ENCODE measurements at places on chromosomes 7 and 10.

DNA sequence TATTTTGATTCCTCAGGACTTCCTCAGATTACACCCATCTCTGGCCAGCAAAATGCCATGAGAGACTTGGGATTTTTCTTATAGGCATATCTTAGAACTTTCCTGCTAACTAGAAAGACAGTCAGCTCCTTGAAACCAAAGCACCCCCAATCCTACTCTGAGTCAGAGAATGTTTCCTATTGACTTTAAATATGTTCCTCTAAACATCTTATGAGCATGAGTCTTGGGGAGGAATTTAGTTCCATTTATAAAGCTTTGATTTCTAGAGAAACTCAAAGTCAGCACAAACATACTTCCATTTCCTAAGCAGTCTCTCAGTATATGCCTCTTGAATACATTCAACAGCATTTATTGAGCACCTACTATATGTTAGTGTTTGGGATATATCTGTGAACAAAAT, 128.5 kb downstream of the INHBA start:
- DNase-seq: no peak

- DNase-seq: no peak
These were observed 434.3 kb upstream of the AKR1E2 start for GRCh38 chr10:4391683-4392082.

- DNase-seq: no peak
These were observed 23.4 kb upstream of the GSAP start for GRCh38 chr7:77439572-77439971.

DNA sequence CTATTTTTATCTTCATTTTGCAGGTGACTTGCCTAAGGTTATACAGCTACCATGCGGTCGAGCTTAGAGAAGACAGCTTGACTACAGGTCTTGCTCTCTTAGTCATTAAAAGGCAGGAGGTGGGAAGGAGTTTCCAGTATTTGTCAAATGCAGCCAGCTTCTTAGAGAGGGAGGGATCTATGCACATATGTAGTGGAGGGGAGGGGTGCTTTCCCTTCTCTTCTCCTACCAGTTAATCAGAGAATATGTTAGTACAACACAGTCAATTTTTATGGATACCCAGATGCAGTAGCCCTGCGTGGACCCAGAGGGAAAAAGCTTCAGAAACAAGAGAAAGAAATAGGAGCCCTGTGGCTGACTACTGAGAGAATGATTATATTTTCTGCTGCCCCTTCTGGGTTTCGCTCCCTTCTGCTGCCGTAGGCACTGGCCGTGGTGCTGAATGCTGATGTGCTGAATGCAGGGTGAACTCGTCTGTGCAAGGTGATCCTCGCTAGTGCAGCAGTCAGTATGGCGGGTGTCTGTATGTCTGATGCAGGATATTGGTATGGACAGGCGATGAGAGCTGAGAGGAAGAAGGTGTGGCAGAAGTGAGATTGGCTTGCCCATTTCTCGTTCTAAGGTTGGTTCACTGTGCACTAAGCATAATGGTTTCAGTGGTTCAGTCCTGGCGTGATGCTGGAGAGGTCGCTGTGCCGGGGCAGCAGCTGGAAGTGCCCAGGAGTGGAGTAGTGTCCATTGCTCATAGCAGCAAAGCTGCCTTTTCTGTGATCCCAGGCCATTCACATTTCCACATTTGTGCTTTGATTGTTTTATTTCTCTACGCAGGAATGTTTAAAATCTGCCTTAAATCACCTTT, 189.2 kb upstream of the PODXL start:
- no peak for DNase-seq

DNA sequence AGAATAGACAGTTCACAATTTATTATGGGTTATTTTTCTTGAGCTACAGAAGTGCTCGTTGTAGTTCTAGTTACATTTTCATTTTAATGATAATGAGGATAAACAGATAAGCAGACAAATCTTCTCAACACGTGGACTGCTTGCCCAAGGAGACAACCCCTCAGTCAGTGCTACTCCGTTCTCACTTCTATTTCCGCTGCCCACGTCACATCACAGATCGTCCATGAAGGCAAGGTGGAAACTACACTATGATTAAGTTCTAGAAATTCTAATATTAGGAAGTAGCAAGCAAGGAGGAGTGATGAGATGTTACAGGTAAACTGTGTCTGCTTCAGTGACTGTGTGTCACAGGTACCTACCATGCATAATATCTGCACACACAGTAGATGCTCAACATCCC, 210.5 kb downstream of the CHCHD3 start:
- no peak for DNase-seq

DNA sequence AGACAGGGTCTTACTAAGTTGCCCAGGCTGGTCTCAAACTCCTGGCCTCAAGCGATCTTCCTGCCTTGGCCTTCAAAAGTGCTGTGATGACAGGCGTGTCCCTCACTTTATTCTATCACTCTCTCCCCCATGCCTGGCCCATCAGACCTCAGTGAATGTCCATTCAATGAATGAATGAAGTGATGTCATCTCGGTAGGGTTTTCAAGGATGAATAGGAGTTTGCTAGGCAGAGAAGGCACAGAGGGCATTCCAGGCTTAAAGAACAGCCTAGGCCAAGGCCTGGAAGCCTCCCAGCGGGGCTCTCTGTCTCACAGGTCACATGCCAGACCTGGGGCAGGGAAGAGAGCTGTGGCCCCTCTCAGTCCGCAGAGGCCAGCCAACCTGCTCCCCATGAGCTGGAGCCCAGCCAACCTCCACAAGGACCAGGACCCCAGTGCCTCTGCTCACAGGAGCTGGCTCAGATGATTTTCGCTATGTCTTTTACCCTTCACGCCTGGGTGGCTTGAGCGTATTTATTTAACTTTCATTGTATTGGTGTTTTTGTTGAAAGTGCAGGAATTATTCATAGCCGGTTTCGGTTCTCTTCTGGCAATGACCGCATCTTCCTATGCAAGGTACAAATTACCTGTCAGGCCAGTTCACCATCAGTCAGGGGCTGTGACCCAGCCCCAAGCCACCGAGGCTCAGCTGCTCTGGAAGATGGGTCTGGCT, 11.8 kb upstream of the TNRC18 start:
- DNase-seq: no peak

DNA sequence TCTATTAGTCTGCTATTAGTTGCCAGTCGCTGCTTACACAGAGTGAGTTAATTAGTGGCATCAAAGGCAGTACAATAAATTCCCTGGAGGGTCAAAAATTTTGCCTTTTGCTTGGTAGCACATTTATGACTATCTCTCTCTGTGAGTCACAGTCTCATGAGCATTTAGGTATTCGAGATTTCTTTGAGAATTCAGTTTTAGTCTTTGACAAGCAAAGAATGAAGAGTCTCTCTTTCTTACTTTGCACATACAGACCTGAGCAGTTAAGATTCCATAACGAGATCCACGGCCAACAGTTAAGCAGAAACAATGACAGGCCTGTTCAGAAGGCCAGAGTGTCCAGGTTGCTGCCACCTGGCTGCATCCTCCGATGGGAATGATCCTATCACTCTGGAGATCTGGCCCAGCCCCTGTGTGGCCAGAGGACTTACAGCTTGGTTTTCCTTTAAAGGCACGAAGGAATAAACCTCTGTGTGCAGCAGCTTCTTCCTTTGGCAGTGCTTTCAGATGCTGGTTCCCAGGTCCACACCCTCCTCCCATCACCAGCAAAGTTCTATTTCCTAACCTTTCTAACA, 80.6 kb downstream of the GLI3 start:
- DNase-seq: no peak

DNA sequence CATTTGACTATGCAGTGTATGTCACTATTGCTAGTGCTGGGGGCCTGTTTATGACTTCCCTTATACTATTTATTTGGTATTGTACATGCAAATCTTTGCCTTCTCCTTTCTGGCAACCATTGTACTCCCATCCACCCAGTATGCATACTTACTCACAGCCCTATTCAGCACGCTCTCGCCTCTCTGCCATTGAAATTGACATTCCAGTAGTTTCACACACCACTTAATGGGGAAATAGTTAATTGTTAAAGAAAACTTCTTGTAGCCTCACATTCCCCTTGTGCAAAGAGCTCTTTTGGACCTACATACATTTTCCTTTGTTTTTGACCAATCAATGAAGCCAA, 9.9 kb downstream of the CLDN12 start:
- no peak for DNase-seq

DNA sequence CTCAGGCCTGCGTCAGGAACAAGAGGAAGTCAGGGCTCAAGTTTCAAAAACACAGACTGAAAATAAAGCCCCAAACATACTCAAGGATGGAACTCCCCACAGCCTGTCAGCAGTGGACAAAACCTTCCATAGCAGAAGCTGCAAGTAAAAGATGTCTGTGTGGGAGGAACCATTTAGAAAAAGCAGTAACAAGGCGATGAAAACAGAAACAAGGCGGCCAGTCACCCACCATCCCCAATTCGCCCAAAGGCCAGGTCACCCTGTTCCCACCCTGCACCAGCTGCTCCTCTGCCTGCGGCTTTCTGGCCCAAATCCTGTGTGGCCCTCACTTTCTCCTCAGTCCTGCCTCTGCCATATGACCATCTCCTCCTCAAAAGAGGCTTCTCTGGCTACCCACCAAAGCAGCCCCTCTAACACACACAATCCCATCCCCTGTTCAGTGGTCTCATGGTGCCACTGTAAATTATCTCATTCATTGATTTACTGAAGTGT, 27.8 kb downstream of the KCNMA1 start:
- no peak for DNase-seq

DNA sequence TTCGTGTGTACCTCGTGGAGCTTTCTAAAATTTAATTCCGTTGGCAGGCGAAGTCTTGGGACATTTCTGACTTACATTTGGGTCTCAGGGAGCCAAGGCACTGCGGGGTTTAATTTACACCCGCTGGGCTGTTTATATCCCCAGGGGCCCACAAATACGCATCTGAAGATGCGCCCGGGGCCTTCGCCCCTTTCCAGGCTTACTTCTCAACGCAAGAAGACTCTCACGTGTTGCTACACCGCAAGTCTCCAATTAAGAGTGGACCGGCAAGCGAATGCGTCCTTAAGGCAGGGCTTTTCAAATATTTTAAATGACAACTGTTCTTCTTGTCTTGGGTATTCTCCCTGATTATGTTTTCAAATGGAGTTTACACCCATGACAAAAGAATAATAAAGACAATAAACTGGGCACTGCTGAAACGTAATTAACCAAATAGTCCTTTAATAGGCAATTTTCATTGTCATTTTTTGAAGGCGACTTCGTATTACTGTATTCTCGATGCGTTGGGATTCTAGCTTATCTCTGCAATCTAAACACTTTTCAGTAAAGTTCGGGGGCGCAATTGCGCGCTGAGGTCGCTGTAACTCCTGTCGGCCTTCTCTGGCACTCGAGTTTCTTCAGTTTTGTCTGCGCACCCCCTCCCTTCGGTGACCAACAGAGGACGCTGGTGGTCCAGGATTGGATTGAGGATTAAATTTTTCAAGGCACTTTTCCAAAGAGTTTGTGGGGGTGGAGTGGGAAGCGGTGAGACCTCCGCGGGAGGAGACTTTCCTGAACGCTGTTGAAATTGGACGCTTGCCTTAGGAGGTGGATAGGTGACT, 837 bp upstream of the IGFBP3 start:
- no peak for DNase-seq

GRCh38 chr7:39753823-39754325, 130.5 kb downstream of the RALA start:
- DNase-seq: no peak

- DNase-seq: no peak
These were observed 540.7 kb downstream of the MAGI2 start for GRCh38 chr7:78912781-78913180.

GRCh38 chr10:110764378-110764777, 107.3 kb upstream of the PDCD4 start:
- no peak for DNase-seq

DNA sequence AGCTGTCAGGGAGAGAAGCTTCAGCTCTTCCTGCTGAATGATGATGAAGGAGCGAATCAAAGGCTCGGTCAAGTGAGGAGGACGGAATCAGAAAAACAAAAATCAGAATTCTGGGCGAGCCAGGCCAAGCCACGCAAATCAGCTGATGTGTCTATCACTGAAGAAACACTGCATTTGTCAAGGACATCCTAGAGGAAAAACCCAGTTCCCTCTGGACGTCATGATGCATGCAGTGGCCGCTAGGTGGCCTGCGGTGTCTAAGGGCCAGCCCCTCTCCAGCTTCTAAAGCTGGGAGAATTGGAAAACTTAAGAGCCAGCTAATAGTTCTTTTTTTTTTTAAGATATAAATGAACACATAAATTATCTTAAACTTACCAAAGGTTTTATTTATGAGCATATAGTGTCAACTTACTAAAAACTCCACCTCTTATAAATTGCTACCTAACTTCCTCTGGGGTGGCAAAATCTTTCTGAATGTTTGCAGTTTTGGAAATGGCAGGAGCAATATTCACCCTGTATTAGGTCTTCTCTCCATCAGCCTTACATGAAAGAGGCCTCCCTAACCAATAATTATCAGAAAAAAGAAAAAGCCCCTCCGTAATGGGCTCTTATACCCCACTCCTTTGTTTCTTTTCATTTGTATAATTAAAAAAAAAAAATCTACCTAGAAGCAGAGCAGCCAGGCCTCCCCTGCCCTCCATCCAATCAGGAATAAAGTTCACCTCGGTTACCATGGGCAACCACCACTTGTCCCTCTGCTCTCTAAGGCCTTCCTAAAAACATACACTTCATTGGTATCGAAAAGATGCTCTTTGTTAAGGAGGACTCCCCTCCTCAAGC, 186.8 kb downstream of the USP6NL start:
- no peak for DNase-seq

DNA sequence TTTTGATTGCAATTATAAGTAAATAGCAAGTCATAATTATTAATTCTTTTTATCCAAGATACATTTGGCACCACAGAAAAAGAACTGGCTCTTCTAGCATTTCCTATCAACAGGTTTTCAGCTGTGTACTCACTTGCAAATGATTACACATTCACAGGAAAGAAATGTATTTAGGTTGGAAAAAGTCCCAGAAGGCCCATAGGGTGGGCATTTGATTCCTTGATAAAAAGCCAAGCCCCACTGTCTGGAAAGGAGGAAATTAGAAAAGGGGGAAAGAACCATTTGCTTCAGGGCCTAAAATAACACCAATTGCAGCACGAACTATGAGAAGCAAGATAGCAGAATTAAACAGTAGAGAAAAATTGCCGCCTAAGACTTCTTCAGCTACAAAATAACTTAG, 80.8 kb upstream of the COL1A2 start:
- no peak for DNase-seq

DNA sequence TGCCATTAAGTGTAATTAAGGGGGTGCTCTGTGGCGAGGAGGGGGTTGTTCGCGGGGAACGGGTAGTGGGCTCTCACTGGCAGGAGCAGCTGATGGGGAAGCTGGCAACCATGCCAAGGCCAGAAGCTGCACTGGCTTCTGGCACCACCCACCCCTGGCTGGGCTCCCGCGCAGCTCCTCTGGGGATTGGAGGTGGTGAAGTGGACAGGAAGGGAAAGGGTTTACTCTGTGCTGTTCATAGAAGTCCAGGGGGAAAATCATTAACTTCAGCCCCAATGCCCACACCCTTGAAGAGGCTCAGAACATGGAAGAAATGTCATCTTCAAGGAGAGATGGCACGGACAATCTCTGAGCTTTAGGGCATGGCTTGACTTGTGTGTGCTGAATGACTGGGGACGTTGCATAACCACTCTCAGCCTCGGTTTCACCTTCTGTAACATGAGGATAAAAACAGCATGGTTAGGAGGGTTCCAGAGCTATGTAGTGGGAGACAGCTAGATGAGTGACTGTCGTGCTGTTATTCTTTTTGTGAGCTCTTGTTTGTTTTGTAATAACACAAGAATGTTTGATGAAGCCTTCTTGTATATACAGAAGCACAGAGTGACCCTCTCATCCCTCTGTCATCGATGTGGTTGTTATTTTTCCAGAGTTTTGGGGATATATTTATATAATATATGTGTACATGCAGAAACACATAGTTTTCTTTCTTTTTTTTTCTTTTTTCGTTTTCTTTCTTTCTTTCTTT, 29.9 kb downstream of the KAZALD1 start:
- DNase-seq: no peak
